Heart right ventricle (tissue), 16 donors: ENCODE measurements at places on chromosomes 5 and 9.
A peak's percentile ranks its signal among the peaks of the same experiment; 100 is the strongest.

- peak; percentile 71 for DNase-seq
Observed at GRCh38 chr5:175663186-175664184, 5.6 kb downstream of the HRH2 start.

DNA sequence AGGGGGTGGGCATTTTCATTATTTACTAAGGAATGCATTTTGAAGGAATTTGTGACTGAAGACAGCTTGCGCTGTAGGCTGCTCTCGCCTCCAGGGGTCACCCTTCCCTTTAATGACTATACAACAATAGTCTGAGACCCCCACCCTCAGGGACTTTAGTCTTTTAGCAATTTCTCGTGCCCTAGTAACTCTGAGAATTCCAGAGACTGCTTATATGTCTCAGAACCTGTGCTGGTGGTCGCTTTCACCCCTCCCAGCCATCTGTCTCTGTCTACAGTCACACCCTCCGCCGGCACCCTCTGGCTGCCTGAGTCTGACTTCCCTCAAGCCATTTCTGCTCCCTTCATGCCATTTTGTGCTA, 671.4 kb downstream of the NR2F1-AS1 start:
- no peak for DNase-seq

GRCh38 chr9:138118601-138119071, 241.1 kb downstream of the CACNA1B start:
- DNase-seq, result no peak

- peak; percentile 57 for DNase-seq
Observed at GRCh38 chr5:177524941-177525655, 8.3 kb upstream of the DDX41 start.

GRCh38 chr5:64331597-64332277, 166.1 kb downstream of the RNF180 start:
- DNase-seq, result peak; percentile 48

GRCh38 chr9:111904026-111904425, 7.4 kb downstream of the UGCG start:
- no peak for DNase-seq

DNA sequence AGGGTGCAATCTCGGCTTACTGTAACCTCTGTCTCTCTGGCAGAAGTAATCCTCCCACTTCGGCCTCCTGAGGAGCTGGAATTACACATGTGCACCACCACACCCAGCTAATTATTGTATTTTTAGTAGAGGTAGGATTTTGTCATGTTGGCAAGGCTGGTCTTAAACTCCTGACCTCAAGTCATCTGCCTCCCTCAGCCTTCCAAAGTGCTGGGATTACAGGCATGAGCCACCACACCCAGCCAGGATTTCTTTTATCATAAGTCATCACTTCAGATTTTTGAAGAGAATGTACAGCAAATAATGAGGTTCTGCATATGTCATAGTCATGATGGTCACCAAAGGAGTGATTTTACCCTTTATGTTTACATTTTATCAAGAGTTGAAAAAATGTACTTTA, 108.1 kb downstream of the GCNT1 start:
- no peak for DNase-seq

- peak; percentile 3 for DNase-seq
Observed at GRCh38 chr9:134286471-134287245, 39.6 kb upstream of the RXRA start.

- DNase-seq, result no peak
Observed at GRCh38 chr9:71830153-71830552, 61.8 kb upstream of the CEMIP2 start.

DNA sequence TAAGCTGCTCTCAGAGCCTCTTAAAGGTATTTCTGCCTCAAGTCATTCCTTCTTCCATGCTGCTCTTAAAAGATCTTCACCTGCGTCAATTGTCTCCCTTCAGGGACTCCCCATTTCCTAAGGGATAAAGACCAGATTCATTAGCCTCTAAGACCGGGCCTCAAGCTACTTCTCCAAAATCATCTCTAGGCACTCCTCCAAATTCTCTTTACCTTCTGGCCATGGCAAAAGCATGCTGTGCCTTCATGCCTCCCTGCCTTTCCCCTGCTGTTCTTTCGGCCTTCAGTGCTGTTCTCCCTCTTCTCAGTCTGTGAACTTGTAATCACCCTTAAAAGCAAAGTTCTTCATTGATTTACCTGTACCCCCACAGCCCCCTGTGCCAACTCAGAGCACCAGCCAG, 4.4 kb downstream of the TMOD1 start:
- no peak for DNase-seq

GRCh38 chr9:95724253-95724991, 151.1 kb upstream of the ERCC6L2 start:
- DNase-seq, result no peak

DNA sequence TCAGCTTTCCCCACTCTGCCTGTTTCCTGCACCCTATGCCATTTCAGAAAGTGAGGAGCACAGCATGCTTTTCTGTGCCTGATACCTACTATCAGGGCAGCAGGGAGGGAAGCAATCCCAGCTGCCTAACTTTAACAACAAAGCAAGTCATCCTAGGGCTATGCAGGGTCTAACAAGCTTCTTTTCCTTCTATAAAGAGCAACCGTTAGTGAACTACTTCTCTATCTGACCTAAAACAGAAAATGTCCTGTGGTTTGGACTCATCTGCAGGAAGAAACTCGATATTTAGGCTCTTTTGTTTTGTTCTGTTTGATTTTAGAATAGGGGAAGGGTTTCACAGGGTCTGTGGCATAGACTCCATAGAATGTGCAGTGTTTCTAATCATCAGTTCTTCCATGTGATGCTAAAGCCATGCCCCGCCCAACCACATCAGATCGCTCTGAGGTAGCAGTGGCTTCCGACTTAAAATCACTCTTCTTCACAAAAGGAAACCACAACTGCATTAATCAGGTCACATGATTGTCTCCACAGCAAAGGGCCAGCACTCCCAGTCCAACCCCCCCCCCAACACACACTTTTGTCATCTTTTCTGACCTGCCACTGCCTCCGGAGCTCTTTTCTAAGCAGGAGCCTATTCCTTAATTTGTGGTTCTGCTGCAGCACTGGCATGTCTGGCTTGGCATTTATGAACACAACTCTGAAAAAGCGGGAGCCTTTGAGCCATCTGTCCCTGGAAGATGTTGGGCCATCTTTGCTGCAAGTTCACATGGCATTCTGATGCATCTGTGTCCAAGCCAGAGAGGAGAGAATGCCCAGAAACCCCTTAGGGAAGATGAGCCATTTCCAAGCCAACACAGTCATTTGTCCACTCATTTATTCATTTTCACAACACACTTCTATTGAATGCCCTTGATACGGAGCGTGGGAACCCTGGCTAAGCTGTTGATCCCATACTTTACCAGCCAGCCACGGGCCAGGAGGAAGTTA, 71.6 kb downstream of the CFAP90 start:
- DNase-seq, result no peak

DNA sequence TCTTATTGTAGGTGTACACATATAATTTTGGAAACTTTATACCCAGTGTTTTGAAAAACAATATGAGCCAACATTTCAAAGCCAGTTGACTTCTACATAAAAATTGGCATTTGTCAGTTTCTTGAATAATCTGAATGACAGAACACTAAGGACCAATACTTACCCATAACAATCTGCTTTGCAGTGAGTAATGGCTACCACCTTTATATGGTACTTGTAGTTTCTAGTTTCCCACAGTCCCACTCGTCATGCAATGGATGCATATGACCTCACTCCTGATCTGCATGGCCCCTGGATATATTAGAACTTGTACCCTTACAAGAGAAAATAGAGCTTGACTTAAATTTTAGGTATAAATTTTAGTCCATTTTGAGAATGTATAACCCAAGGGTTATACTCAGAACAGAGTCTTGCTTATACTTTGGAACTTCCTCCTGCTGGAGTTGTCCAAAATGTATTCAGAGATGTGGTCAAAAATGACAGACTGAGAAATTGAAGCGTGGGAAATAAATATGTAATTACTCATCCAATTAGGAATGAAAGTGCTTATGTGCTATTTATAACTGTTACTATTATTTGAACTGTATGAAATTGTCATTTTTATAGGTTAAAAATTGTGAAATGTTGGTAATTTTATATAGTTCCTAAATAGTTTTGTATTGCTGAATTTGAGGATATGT, 19.5 kb downstream of the XRCC4 start:
- no peak for DNase-seq

GRCh38 chr9:98673681-98674080, 35.1 kb downstream of the GABBR2 start:
- DNase-seq, result no peak

DNA sequence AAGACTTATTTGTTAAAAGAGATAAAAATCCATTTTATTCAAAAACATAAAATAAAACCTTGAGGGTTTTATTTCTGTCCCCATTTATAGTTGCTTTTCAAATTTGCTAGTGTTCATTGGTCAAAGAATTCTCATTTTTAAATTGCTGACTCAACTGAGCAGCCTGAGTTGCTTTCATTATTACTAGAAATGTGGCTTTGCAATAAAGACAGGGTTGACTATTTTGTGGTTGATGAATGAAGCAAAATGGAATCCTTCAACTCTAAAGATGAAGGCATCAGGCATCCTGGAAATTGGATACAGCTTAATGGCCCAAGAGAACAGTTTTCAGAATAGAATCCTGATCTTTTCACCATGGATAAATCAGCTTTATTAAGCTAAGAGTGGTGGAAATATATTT, 23.9 kb upstream of the PPP3R2 start:
- no peak for DNase-seq

DNA sequence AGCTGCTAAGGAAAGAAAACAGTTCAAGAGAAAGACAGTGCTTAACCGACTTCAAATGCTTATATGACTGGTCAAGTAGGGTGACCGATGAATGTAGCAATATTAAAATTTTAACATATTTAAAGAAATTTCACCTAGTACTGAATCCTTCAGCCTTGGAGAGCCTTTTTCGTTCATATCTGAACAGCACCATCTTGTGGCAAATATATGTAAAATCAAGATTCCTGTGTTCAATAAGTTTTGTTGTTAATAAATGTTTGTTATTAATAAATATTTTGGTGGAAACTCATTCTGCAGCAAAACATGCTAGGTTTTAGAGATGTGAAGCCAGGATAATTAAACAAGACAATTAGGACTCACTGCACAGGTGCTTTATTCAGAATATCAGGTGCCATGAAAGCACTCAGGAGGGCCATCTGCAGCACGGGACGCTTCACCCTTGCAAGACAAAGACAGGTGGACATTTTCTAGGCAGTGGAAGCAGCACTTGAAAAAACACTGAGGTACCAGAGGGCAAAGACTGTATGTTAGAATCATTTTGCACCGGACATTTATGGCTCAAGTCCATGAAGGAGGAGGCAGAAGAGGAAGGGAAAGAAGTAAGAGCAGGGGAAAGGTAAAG, 15.6 kb downstream of the TICAM2 start:
- DNase-seq, result no peak

DNA sequence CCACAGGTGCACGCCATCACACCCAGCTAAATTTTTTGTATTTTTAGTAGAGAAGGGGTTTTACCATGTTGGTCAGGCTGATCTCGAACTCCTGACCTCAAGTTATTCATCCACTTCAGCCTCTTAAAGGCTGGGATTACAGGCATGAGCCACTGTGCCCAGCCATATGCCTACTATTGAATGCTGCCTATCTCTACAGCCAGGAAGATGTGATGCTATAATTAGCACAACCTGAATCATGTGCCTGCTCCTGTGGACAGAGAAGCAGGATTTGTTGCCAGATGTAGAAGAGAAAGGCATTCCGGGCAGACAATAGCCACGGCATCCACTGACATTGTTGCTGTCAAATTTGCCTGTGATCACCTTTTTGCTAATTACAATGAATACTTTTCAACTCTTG, 24.4 kb upstream of the MLLT3 start:
- DNase-seq, result peak; percentile 28

- no peak for DNase-seq
Observed at GRCh38 chr9:93268551-93269314, 84.8 kb downstream of the WNK2 start.

- DNase-seq, result no peak
Observed at GRCh38 chr5:122390154-122390553, 78.1 kb downstream of the SNCAIP start.

GRCh38 chr5:105581988-105582690, 2019.5 kb upstream of the NUDT12 start:
- no peak for DNase-seq

DNA sequence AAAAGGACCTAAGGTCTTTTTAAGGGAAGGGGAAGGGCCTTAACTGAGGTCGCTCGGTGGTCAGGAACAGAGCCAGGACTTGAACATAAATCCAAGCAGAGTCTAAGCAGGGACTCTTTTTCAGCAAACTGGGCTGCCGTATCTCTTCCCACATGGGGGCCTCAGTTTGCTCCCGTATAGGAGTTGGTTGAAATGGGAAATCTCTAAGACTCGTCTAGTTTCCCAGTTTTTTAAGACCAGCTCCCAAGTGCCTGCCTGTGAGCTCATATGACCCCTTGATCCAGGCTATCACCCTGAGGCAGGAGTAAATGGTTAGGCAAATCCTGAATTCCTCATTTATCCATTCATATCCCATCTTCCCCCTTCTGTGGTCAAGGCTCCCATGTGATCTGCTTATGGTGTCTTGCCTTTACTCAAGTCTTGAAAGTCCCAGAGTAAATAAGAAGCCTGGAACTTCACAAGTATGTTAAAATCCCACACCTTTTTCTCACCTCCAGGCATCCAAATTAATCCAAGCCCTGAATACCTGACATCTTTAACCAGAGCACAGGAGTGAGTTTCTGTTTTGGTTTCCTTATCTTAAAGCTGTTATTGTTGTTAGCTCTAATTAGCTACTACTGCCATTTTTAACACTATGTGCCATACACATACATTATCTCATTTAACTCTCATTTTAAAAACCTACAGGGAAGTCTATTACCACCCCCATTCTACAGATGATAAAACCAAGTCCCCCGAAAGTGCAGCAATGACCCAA, 3.0 kb downstream of the ARSI start:
- no peak for DNase-seq

- DNase-seq, result no peak
Observed at GRCh38 chr9:86783884-86784283, 163.4 kb downstream of the GAS1 start.

DNA sequence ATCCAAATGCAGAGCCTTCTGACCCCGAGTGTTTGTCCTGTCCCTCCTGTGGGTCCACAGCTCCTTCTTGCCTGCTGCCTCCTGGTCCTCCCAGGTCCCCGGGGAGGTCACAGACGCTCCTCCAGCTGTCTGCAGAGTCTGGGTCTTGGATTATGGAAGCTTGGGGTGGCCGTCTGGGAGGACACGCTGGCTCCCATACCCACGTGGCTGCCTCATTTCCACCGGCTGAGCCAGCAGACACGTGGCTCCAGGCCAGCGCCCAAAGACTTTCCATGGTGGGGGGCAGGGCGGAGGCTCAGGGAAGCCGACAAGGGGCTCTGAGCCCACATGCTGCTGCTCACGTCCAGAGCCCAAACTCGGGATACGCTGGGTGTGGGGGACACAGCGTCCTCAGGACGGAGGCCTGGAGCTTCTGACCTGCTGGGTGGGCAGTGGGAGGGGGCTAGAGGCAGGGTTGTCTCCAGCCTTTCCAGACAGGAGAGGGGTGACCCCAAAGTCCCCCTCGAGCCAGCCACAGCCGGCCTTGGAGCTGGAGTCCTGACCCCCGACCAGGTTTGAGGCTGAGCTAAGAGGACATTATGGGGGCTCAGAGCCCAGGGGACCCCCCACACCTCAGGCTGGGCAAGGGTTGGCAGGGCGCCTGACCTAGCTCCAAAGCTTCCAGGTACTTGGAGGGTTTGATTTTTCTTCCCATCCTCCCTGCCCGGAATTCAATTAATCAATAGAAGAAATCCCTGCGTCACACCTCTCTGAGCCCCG, 24.2 kb upstream of the RNU6ATAC start:
- no peak for DNase-seq
